ENCODE measurements at places on chromosomes 7 and 10.

DNA sequence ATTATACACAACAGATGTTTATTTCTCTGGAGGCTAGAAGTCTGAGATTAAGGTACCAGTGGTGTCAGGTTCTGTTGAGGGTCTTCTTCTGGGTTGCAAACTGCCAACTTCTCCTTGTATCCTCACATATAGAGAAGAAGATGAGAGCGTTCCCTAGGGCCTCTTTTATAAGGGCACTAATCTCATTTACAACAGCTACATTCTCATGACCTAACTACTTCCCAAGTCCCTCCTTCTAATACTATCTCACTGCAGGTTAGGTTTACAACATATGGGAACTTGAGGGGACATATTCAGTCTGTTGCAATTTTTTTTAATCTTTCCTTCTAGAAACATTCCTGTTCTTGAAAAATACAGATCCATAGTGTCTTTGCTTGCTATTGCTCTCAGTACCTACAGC, 18.3 kb upstream of the FAM3C start:
- no peak for DNase-seq

DNA sequence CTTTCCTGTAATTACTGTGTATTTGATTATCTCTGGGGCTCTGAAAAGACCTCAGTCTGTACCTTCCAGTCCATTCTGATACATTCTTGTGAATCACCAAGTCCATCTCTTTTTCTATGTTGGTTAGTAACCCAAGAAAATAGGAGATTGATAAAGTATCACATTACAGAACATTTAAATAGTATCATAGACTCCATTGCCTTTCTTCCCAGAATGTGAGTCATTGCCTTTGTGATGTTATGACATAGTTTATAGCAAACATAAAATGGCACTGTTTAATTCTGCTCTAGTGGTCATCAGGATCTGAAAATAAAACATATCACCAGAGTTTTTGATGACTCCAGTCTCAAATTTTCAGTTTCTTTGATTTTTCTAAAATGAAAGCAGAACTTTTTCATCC, 78.4 kb downstream of the NRG3 start:
- DNase-seq = no peak

- DNase-seq = no peak
Measured at GRCh38 chr7:84042110-84042539, 152.5 kb downstream of the SEMA3A start.

- no peak for DNase-seq
Measured at GRCh38 chr10:6232225-6232807, 29.6 kb downstream of the PFKFB3 start.

GRCh38 chr7:1479287-1479686, 20.0 kb upstream of the MICALL2 start:
- DNase-seq = no peak

GRCh38 chr7:44064791-44065430, 456 bp downstream of the PGAM2 start:
- no peak for DNase-seq

- no peak for DNase-seq
Measured at GRCh38 chr7:141511316-141511675, 39.9 kb upstream of the AGK start.

DNA sequence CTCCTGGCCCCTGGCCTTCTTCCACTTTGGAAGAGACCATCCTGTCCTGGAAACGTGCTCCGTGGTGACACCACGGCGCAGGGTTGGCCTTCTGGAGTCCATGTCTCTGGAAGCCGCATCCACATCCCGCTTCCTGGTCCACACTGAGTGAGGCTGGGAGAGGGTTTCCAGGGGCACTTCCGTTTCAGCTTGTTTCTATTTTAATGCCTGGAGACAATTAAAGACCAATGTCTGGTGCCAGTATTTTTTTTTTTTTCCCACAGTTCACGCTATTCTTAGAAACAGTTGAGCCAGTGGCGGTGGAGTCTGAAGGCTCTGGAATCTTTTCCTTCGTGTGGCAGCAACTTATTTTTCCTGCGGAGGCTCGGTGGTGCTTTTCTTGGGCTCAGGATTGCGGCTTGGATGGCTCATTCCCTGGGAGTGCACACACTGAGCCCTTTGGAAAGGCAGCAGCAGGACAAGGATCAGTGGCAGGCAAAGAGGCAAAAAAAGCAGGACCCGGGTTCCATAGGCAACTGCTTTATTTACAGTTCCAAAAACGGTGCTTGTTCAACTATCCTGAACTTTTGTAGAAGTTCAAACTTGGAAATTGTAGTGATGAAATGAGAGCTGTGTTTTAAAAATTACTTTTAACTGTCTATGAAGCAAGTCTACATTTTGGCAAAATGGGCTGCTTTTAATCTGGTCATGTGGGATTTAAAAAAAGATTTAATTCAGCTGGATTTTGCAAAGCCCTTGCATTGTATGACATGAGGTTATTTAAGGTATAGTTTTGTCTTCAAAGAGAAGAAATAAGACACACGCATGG, 202.8 kb downstream of the BAMBI start:
- no peak for DNase-seq

DNA sequence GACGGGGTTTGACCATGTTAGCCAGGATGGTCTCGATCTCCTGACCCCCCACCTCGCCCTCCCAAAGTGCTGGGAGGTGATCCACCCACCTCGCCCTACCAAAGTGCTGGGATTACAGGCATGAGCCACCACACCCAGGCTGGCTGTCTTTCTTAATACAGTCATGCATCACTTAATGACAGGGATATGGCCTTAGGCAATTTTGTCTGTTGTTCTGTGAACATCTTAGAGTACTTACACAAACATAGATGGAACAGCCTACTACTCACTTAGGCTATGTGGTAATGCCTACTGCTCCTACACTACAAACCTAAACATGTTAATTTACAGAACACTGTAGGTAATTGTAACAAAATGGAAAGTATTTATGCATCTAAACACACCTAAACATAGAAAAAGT, 106.6 kb upstream of the KCNMA1 start:
- no peak for DNase-seq

DNA sequence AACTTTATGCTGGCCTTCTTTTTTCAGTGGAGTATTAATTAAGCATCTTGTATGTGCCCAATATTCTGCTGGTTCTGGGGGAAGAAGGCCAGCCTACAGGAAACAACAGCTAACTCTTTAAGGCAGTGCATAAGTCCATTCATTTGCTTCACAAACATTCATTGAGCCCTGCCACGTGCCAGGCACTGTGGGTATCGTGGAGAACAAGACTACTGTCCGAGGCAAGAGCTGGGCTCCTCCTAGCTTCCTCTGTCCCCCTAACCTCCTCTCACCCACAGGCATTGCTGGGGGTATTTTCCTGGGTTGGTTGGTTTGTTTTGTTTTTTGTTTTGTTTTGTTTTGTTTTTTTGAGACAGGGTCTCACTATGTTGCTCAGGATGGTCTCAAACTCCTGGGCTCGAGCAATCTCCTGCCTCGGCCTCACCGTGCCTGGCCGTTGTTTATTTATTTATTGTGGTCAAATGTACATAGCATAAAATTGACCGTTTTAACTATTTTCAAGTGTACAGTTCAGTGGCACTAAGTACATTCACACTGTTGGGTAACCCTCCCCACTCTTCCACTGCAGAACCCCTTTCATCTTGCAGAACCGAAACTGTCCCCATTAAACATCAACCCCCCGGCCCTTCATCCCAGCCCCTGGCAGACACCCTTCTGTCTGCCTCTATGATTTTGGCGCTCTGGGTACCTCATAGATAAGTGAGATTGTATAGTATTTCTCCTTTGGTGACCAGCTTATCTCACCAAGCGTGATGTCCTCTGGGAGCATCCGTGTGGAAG, 32.6 kb downstream of the CHST3 start:
- DNase-seq = no peak

DNA sequence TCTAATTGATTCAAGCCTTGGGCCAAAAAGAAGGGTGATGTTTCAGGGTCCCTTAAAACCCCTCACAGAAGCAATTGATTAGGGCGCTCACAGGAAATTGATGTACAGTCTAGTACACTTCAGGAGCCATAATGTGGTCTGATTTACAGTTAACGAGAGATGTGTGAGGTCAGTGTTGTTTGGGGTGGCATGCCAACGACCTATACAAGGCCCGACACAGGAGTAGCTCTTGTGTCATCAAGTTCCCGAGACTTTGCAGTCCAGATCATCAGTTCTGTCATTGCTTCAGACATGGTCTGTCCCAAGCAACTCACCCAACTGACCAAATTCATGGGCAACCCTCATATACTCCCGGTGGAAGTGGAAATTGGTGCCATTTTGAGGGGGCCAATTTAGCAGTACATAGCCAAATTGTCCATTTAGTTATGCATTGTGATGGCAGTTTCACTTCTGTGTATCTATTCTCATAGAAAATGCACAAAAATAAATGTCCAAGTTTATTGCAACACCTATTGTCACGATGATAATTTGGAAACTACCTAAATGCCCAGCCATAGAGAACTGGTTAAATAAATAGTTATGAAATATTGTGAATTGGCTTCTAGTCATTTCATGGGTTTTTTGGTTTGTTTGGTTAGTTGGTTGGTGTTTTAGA, 18.0 kb upstream of the ARID5B start:
- DNase-seq = no peak

GRCh38 chr10:47176206-47176902, 123.6 kb upstream of the GDF10 start:
- DNase-seq = no peak

DNA sequence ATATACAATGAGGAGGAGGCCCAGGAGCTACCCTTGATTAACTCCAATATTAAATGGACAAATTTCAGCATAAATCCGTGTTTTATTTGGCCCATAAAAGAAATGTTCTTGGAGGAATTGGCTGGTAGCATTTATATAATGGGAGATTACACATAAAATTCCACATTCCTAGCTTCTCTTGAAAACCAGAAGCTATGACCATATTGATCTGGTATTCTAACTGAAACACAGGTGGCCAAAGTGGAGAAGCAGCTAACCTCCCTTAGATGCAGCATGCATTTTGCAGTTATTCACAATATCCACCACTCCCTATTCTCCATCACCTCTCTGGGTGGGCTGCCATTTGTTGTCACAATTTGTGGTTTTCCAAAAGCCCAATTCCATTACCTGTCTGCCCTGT, 148.8 kb upstream of the CACNA2D1 start:
- no peak for DNase-seq

GRCh38 chr7:157612664-157613561, 276.1 kb downstream of the DNAJB6 start:
- DNase-seq = no peak

DNA sequence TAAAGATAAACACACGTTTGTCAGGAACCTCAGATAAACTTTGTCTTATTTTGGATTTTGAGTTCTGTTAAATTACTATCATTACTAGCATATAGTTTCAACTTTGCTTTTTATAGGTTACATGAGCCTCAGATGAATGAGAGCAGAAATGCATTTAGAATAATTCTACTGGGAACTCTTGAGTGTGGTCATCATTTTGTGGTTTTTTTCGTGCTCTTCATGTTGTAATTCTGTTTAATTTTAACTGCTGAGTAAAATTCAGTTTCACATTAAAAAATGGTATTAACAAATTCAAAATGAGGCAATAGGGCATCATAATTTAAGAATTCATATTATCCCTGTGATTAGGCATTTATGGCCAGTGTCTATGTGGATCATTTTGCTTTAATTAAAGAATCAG, 72.9 kb downstream of the GNAI1 start:
- no peak for DNase-seq

- peak; percentile 95 for DNase-seq
Measured at GRCh38 chr7:157309988-157310668, 26.7 kb upstream of the DNAJB6 start.
